ENCODE measurements at places on chromosomes 12 and 14.

DNA sequence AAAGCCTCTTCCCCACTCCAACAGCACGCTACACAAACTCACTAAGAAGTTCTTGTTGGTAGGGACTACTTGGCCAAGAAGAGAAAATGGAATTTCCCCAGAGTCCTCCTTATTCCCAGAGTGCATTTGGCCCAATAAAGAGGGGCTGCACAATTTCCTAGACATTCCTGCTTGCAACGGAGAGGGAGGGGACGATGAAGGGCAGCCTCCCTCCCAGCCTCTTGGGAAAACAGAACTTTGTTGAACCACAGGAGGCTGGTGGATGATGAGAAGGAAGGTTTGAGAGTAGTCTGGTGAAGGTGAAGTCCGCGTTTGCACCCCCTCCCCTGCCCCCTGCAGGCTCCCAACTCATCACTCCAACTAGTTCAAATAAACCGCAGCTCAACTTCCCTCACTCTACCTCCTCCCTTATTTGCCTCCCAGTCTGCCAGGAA, 19.1 kb upstream of the TBX3 start:
- DNase-seq = no peak

GRCh38 chr14:23071921-23072539, 14.7 kb upstream of the CDH24 start:
- DNase-seq = no peak

GRCh38 chr12:47781479-47782371, 8.7 kb downstream of the SLC48A1 start:
- DNase-seq = no peak

- no peak for DNase-seq
These were observed 143.1 kb upstream of the HMGA2 start for GRCh38 chr12:65681226-65681625.

DNA sequence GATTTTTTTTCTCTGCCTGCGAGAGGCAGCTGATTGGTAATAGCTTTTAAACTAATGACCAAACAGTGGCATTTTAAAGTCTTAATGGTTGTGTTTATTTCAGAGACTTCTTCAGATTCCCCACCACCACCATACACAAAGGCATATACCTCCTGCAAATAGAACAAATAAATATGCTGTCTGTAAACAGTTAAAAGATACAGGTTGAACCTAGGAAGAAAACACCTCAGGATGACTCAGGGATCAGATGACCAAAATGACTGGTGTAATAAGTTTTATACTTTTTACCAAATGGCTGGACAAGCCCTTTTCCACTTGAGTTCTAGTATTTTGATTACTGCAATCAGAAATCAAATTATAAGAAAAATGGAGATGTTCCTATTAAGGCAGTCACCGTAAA, 364.1 kb downstream of the PAWR start:
- DNase-seq = no peak

- no peak for DNase-seq
These were observed 321.1 kb downstream of the EGLN3 start for GRCh38 chr14:33629792-33630191.

DNA sequence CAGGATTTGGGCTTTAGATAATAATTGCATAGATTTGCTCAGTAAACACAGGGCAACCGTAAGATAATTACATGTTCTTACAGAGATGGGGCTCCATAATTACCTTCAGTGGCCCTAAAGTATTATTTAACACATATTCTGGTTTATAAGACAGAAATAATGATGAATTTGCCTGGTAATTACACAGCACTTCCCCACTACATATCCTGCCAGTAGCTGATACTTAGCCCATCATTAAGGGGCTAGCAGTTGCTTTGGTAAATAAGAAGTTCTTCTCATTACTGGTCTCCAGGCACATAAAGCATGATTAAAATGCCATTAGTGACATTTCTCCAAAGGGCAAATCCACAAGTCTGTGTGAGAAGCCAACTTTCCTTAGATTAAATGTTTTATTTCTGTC, 158.7 kb downstream of the NUAK1 start:
- DNase-seq = no peak

- DNase-seq = no peak
These were observed 322.1 kb upstream of the RGS6 start for GRCh38 chr14:71610149-71610548.
